ENCODE measurements at places on chromosomes 3 and 15. TPM values are rescaled to one million over a fixed set of nuclear protein-coding genes. Genes with fewer than 3 reads are reported as not detected.

UBA7 gene
- 12.5 TPM for total RNA-seq

GPR160 gene
- 0.18 TPM for total RNA-seq

ANKUB1 gene
- not detected for total RNA-seq

LRRIQ4 gene
- not detected for total RNA-seq

KBTBD13 gene
- not detected for total RNA-seq

CCR1 gene
- not detected for total RNA-seq

NANOGP8 gene
- not detected for total RNA-seq

HHATL gene
- not detected for total RNA-seq

ISLR2 gene
- 0.36 TPM for total RNA-seq

CIDEC gene
- not detected for total RNA-seq

MME gene
- 1.6 TPM for total RNA-seq

TEX55 gene
- total RNA-seq, result not detected

GHSR gene
- not detected for total RNA-seq

SKOR1 gene
- 0.21 TPM for total RNA-seq

C3orf85 gene
- not detected for total RNA-seq

C2CD4A gene
- 0.15 TPM for total RNA-seq
